ENCODE measurements at places on chromosomes 7 and 10.

- no peak for DNase-seq
These were observed 38.2 kb upstream of the PLEKHA1 start for GRCh38 chr10:122336332-122336731.

- DNase-seq: no peak
These were observed 23.8 kb upstream of the ZNF735 start for GRCh38 chr7:64183126-64183742.

- DNase-seq: peak; percentile 37
These were observed 495 bp downstream of the EIF3B start for GRCh38 chr7:2354939-2355704.

DNA sequence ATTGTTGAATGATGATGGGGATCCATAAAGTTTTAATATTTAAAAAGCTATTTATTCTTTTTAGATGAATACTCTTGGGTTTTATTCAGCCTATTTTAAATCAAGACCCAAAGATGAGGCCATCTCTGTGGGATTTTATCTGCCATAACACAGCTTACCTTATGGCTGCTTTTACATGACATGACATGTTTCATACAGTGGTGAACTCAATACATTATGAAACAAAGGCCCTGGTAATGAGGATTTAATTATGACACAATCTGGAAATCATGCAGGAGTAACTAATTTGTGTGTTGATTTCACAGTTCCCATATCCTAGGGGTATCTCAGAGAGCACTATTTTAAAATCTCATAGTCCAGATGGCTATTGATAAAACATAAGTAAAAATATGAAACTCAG lies 661.8 kb upstream of the FZD8 start:
- DNase-seq: no peak

- DNase-seq: no peak
These were observed 28.6 kb upstream of the VAX1 start for GRCh38 chr10:117166418-117167345.

- peak; percentile 22 for DNase-seq
These were observed 21.0 kb downstream of the OR2F1 start for GRCh38 chr7:143975617-143976016.

DNA sequence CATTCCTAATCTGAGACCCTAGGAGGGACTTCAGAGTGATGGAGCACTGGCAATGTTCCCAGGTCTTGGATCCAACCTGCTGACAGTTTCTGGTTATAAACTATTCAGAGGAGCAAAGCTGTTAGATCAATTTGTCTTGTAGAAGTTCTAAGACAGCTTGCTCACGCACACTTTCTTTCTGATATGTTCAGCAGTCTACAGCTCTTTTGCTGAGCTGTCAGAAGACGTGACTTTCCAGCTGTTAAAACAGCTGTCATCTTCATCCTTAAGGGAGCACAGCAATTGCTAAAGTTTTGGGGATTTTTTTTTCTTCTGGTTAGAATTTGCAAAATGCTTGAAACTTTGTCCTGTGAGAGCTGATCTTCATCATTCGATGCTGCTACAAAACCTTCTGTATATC lies 823.1 kb downstream of the SORCS1 start:
- no peak for DNase-seq

DNA sequence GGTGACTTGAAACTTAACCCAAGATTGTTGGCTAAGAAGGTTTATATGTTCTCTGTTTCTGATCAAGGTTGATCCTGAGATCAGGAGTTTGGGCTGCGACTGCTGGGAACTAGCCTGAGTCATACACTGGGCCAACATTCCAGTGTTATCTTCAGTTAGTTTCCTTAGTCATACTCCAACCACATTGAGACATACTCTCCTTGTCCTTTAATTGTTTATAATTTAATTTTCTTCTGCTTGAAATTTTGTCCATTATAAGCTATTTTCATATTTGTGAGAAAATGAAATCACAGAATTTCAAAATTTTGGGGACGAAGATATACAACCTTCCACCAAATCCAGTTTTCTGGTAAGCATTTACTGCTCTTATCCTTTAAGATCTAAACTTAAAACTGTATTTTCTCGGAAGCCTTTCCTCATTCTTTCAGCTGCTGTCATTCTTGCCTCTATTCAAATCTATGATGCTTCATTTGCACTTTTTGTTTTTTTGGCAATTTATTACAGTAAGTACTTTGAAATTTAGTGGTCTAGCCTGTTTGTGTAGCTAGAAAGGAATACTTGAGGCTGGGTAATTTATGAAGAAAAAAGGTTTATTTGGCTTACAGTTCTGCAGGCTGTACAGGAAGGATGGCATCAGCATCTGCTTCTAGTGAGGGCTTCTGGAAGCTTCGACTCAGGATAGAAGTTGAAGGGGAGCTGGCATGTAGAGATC lies 63.4 kb upstream of the POT1 start:
- DNase-seq: peak; percentile 88

- no peak for DNase-seq
These were observed 34.4 kb upstream of the SLC29A4 start for GRCh38 chr7:5248201-5248885.

DNA sequence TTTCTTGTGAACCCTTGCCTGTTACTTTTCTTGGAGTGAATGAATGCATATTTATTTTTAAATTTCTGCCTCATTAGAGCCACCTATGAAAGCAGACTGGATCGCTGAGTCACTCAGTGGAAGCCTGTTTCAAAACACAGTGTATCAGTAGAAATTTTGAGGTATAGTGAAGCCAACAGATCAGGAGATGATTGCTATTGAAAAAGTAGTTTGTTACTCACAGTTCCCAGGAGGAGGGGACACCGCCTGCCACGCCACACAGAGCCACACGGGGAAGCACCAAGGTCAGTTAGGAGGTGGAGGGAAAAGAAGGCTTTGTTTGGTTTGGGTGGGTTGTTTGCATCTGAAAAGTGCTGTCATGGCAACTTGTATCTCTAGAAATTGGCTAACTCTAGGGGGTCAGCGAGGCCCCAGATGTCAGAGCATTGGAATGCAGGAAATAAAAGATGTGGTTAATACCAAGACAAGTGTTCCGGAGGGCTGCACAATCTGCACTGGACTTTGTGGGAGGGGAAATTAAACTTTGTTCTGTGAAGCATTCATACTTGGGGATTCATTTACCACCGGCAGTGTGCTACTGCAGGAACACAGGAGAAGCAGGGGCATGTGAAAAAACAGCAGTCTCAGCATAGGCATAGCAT lies 106.4 kb upstream of the SDK1 start:
- peak; percentile 98 for DNase-seq

DNA sequence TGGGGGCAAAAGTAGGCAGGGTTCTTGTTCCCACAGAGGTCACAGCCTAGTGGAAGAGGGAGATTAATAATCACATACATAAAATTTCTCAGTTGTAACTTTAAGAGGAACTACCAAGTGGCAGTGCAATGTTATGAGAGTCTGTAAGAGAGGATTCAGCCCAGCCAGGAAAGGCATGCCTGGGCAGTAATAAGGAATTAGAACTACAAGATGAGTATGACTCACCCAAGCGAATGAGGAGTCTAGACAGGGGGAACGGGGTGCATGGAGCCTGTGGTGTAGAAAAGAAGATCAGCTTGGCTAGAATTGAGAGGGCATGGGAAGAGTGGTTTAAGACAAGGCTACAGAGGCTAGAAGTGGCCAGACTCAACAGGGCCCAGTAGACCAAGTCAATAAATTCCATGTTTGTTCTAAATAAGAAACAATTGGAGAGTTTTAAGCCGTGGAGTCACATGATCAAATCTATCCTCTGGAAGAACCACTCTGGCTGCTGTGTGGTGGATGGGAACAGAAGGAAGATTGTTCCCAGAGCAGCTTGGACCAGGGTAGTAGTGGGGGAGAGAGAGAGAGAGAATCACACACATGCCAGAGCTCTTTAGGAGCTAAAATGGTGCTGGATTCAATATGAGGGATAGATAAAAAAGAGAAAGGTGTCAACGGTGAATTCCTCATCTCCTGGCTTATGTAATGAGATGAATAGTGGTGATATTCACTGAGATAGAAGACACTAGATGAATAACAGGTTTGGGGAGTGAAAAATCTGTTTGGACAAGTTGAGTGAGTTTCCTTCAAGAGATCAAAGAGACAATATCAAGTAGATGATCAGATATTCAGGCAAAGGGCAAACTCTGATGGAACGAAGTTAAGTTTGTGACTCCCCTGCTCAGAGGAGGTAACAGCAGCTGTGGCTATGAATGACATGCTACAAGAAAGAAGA lies 265.1 kb downstream of the FGFR2 start:
- DNase-seq: peak; percentile 18

- no peak for DNase-seq
These were observed 124.5 kb downstream of the TRRAP start for GRCh38 chr7:99002827-99003212.

GRCh38 chr7:2209146-2209960 lies 23.4 kb downstream of the MAD1L1 start:
- DNase-seq: peak; percentile 27

DNA sequence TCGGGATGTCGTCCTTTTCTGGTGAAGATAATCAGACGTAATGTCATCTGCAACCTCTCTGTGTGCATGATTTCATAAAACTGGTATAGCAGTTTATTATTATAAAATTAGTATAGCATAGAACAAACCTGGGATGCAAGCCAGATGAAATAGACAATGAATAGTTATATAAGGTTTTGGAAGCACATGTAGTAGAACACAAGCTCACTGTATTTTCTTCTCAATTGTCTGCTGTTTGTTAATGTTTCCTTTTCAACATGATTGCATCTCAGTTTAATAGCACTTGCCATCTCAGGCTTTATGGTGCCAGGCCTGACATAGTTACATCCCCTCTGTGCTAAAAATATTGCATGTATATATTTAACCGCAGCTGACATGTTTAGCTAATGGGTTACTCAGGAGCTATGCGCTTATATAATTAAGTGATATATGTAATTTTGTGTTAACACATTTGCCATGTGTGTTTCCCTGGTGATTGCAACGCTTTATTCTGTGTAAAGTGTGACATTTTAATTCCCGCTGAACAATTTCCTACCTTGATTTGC lies 132.7 kb downstream of the ARID5B start:
- DNase-seq: no peak

DNA sequence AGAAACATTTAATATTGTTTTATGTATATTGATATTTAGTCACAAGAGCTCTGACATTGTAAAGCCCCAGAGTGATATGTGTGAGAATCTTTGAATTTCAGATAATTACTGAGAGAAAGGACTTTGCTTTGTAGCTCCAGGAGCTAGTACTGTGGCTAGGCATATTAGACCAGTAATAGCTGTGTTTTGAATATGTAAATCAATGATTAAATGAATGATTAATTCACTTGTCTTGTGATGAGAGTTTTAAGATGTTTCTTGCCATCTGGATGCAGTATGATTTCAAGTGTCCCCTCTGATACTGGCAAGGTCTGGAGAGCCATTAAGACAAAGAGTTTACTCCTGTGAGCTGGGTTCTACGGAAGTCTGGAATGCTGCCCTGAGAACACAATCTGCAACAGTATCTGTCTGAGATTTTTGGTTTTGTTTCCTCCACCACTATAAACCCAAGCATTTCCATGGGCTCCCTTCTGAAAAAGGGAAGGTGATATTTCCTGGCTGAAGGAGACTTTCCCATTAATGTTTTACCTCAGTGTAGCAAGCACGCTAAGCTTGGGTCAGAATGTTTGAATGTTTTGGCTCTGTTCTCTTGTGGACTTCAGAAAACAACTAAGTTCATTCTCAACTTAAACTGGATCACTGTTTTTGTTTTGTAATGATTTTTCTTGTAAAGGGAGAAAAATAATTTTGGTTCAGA lies 61.3 kb upstream of the BICC1 start:
- DNase-seq: no peak

GRCh38 chr10:126895214-126895781 lies 9.9 kb upstream of the DOCK1 start:
- no peak for DNase-seq

DNA sequence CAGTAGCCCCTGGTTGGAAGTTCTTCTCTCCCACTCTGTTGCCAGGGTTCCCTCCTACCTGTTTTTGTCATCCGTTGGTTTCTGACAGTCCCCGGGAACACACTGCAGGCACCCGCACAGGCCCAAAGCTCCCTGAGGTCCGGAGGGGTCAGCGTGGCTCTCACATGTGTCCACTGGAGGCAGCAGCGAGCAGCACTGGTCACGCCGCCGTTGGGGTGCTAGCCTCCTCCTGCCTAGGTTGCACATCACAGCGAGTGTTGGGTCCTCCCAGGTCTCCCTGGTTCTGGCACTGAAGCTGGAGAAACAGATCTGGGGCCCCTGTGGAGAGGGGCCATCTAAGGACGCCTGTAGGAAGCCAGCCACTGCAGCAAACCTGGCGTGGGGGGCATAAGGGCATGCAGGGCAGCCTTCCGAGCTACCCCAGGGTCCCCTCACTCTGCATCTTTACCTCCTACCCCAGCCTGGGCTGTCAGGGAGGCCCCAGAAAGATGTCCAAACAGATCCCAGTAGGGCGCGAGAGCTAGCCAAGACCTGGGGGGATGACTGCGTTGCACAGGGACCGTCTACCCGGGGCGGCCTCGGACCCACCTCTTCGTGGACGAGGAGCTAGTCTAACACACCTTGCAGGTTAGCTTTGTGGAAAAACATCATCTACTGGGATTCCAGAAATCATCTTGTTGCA lies 28.9 kb downstream of the LRRC27 start:
- no peak for DNase-seq

DNA sequence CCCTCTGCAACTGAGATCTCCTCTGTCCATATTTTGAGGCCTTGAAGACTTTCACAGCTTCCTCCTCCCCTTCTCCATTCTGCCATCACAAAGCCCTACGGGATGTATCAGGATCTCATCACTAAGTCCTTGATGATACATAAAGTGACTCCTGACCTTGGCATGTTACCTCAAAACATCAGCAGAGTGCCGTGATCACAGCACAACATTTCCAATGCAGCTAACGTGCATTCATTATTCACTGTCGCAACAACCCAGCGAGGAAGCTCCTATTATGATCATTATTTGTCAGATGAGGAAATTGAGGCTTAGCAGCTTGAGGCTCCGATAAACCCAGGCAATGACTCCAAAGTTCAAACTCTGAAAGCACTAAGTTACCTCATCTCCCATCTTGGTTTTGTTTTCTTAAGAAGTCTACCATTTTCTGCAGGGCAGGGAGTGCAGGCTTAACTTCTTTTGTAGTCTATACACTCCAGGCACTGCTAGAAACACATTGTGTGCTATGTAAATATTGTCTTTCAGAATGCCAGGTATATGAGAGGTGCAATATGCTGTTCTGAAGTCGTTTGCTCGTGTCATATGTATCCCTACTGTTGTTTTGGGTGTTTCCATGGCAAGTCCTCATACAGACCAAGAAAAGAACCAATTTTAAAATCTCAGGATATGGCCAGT lies 80.6 kb upstream of the C1QL3 start:
- DNase-seq: no peak

DNA sequence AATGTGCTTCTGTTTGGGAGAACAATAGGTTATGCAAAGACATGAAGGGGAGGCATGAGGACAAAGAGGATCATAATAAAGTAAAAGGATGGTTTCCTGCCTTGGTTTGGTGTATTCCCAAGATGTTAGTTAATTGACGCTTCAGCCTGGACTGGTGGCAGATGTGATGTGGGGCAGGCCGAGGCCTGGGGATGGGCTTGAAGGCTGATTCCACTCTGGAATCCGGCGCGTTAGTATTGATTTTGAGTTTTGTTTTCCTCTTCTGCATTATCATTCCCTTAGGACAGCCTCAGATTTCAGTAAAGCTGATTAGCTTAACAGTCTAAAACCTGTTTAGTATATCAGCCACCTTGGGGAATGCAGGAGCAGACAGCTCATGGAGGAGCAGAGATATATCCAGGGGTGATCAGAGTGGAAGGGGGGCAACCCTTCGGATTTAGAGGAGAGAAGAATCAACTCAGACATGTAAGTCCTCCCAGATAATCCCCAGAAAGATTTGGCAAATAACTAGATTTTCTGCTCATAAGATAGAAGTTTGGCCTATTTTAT lies 159.8 kb upstream of the MTPN start:
- no peak for DNase-seq

- DNase-seq: peak; percentile 80
These were observed 35.4 kb downstream of the TLL2 start for GRCh38 chr10:96478355-96478754.

All from M059J (cell line).